NCI-H2107 (cell line): ENCODE measurements at places on chromosomes 11 and 22.

DNA sequence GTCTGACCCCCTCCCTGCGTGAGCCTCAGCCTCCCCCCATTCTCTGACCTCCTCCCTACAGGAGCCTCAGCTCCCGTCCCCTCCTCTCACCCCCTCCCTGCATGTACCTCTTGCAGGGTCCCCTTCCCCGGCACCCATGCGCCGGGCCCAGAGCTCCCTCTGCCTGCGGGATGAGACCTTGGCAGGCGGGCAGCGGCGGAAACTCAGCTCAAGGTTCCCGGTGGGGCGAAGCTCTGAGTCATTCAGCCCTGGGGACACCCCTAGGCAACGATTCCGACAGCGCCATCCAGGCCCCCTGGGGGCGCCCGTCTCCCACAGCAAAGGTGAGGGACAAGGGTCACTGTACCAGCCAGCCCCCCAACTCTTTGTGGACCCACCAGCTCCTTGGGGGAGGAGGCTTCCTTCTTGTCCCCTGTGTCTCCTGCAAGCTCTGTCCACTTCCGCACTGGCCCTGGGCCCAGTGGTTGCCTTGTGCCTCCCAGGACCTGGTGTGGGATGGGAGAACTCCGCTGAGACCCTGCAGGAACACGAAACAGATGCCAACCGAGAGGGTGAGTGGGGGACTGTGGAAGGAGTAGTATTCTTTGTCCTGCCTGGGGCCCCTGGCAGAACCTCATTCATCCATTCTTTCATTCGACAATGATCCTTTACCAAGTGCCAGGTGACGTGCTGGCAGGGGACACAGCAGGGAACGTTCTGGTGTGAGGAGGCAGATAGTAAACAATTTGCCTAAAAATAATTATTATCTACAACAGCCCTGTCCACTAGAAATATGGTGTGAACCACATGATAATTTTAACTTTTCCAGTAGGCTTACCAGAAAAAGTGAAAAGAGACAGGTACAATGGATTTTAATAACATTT lies 3.7 kb upstream of the RPS6KA4 start:
- DNase-seq: peak; percentile 65

GRCh38 chr11:72886619-72887018 lies 72.4 kb downstream of the ATG16L2 start:
- no peak for DNase-seq

DNA sequence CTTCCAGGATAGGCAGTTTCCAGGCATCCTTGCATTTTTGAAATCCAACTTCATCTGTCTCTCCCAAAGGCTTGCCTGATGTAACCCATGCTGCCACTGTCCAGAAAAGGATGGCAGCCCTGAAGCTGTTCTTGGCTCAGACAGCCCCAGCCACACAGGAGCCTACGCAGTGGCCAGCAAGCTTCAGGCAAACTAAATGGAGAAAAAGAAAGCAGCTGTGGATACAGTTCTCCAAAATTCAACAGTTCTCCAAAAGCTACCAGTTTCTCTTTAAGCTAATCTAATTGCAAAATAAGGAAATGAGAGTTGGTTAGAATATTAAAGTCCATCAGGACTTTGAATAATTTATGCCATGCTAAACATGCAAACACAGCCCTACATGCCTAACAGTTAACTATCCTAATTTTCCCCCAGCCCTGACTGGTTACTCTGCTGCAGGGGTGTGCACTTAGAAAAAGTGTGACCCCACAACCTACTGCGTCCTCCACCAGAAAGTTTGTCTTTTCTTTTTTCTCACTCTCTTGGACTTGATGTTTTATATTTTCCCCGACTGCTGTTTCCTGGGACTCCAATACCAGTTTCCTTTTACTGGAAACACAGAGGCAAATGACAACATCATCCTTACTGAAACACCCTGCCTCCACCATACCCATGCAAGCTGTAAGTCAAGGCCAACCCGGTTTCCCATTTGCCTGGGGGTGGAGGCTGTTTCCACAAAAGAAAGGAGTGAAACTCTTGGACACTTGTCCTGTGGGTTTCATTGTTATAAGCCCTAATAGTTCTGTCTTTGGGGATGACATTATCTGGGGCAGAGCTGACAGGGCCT lies 69.1 kb upstream of the OR5AN1 start:
- DNase-seq: no peak

DNA sequence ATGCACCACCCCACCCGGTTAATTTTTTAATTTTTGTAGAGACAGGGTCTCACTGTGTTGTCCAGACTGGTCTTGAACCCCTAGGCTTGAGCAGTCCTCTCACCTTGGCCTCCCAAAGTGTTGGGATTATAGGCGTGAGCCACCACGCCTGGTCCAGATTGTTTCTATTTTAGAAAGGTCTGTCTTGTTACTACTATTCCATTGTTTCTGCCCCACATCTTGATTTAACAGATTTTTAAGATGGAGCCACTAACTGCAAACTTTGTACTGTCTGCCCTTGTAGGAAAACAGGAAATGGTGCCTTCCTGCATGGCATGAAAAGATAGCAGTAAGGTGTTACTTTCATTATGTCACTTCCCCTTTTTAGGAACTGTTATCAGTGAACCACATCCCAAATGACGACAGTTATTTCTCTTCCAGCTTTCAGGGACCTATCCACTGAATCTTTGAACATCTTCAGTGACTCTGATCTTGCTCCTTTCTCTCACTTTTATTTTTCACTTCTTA lies 23.2 kb downstream of the TAF1D start:
- no peak for DNase-seq

DNA sequence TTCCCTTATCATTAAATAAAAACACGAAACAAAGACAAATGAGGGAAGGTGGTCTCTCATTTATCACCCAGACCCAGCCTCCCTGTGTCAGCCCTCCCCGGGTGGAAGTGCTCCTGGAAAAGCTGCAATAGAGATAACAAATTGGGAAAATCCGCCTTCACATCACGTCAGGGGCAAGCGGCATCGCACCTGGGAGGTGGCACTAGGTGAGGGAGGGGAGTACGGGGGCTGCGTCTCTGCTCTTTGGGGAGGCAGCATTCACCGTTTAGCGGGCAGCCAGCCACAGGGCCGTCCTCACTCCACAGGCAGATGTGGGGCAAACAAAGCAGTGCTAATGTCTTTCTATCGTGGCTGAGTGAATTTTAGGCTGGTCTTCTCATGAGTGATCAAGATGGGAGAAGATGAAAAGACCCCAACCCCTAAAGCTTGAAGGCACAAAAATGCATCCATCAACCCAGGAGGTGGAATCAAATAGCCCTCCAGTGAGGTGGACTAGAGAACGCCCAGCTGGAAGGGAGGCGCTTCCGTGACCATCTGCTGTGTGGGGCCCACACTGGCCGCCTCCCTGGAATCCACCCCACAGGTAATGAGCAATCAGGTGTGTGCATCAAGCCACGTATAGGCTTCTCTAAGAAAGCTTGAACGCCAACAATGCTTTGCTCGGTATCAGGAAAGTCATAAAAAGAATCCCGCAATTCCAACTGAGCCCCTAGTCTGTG lies 629.5 kb downstream of the BRD1 start:
- DNase-seq: no peak

DNA sequence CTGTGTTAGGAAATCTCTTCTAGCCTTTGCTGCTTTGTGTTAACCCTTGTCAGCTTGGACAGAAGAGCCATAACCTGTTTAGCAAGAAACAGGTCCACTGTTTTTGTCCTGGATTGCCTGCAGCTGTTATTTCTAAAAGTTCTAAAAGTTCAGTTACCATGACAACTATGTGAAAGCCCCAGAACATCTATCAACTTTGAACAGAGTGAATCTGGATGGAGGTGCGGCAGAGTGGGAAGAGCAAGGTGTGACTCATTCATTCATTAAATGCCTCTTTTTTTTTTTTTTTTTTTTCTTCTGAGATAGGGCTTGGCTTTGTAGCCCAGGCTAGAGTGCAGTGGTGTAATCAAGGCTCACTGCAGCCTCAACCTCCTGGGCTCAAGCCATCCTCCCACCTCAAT lies 50.5 kb downstream of the RBX1 start:
- DNase-seq: no peak
